ENCODE measurements at places on chromosomes 1 and 21.

DNA sequence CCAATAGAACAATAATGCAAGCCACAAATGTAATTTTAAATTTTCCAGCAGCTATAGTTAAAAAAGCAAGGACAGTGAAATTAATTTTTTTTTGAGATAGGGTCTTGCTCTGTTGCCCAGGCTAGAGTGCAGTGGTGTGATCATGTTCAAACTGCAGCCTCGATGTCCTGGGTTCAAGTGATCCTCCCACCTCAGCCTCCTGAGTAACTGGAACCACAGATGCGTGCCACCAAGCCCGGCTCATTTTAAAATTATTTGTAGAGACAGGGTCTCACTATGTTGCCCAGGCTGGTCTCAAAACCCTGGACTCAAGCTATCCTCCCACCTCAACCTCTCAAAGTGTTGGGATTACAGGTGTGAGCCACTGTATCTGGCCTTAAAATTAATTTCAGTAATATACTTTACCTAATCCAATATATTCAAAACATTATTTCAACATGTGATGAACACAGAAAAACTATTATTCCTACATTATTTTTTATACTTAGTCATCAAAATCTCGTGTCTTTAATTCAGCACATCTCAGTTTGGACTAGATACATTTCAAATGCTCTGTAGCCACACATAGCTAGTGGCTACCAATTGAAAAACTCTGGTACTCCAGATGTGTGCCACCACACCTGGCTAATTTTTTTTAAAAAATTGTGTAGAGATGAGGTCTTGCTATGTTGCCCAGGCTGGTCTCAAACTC lies 10.8 kb upstream of the ID3 start:
- peaks cover 10% of the 10 kb centered on the region for H3K27me3 ChIP-seq
- DNase-seq = no peak
- peaks cover 5% of the 10 kb centered on the region for H3K36me3 ChIP-seq
- no peak overlapping the region for H3K27ac ChIP-seq
- peaks cover 22% of the 10 kb centered on the region for H3K4me1 ChIP-seq

DNA sequence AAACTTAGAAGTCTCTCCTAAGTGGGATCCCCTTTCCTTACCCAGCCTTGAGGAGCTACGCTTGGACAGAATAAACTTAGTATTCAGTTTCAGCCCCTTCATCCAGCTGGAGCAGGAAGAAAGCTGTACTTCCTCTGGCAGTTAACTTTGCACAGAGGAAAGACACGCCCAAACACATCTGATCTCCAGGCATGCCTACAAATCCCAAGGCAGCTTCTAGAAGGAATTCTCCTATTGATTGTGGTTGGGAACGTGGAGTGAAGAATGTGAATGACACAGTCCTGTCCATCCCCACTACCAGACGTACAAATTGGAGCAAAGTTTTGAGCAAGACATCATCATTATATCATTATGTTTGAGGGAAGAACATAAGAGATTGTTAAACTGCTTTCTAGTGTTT lies 6.6 kb upstream of the AK4 start:
- no peak overlapping the region for H3K4me3 ChIP-seq
- no peak overlapping the region for H3K27ac ChIP-seq
- H3K27me3 ChIP-seq = peaks cover 10% of the 10 kb centered on the region
- H3K36me3 ChIP-seq = no peaks in the 10 kb centered on the region

- H3K27me3 ChIP-seq = peaks cover 5% of the 10 kb centered on the region
- peaks cover 13% of the 10 kb centered on the region for H3K36me3 ChIP-seq
- DNase-seq = no peak
- no peak overlapping the region for H3K4me3 ChIP-seq
- H3K27ac ChIP-seq = no peak overlapping the region
Observed at GRCh38 chr1:54564312-54565112, 16.5 kb downstream of the ACOT11 start.

DNA sequence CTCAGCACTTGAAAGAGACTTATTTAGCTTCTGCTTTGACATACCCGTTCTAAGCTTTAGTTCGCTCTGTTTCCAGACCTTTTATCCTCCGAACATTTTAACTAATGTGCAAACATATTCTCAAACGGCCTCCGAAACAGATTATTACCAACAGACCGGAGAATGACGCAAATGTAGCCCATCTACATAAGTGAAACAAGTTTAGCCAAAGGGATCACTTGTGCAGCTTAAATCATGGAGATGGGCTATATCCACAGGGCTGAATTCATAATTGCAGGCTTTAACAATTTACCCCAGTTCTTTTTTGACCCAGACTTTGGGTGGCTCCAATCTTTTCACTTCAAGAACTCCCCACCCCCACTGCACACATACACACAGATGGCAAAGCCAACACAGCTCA lies 119.7 kb downstream of the KCNH1 start:
- no peak overlapping the region for H3K4me3 ChIP-seq
- H3K27me3 ChIP-seq = peaks cover 3% of the 10 kb centered on the region
- H3K36me3 ChIP-seq = no peaks in the 10 kb centered on the region

DNA sequence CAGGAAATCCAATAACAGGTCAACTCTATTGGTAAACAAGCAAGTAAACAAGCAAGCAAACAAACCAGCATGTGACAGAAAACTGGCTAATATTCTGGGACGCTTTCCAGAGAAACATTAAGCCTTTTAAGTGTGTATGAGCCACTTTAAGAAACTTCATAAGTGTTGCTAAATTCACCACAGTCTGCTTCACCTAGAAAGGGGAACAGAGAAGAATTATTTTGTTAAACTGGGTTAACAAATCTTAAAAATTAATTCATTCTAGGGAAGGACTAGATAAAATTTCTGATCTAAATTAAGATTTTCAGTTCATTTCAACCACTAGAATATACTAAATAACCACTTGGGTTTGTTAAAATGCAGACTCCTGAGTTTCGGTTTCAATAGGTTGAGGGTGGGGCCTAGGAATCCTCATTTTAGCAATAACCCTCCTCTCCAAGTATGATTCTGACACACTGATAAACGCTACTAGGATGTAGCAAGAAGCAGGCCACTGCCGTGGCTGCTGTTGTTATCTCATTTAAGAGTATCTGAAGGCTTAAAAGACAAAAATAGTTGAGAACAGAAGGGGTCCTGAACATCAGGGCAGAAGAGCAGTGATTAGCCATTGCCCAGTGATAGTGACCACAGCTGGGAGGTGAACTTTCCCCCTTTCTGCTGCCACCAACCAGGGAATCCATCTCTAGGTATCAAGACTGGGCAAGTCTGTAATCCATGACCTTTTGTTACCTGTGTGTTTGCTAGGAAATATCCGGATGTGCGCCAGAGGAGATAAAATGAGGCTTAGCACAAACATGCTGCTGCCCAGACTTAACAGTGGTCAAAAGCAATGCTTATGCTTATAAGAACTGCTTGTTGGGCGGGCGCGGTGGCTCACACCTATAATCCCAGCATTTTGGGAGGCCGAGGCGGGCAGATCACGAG lies 11.2 kb downstream of the CREG1 start:
- no peaks in the 10 kb centered on the region for H3K27me3 ChIP-seq
- H3K36me3 ChIP-seq = no peaks in the 10 kb centered on the region
- H3K4me3 ChIP-seq = no peak overlapping the region
- H3K4me1 ChIP-seq = peaks cover 3% of the 10 kb centered on the region
- no peak for DNase-seq

DNA sequence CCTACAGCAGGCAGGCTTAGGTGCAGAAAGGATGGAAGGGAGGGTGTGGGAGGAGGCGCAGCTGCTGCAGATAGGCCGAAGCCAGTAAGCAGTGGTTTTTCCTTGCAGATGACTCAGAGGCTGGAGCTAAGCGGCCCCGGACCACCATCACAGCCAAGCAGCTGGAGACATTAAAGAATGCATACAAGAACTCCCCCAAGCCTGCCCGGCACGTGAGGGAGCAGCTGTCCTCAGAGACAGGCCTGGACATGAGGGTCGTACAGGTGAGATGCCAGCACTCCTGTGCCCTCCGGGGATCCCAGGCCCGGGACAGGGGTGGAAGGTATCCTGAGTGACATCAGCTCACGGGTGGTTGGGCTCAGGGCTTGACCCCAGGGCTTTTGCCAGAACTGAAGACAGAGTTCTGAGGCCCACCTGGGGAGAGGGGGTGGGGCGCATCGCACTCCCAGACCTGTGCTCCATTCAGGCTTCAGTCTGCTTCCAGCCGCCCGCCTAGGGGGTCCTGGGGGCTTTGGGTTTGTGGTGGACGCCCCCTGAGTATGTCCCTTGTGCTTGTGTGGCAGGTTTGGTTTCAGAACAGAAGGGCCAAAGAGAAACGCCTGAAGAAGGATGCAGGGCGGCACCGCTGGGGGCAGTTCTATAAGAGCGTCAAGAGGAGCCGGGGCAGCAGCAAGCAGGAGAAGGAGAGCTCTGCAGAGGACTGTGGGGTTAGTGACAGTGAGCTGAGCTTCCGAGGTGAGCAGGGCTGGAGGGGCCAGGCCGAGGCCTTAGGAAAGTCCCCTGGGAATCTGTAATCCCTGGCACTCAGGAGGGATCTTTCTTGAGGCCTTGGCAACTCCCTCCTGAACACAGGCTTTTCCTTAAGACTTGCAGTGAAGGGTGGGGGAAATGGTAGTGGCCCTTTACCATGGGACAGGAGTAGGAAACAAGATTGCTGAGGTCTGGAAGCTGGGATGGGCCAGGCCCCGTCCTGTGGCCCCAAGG lies 41.5 kb downstream of the LHX4 start:
- no peak overlapping the region for H3K27ac ChIP-seq
- H3K4me3 ChIP-seq = no peak overlapping the region
- H3K36me3 ChIP-seq = peaks cover 10% of the 10 kb centered on the region

DNA sequence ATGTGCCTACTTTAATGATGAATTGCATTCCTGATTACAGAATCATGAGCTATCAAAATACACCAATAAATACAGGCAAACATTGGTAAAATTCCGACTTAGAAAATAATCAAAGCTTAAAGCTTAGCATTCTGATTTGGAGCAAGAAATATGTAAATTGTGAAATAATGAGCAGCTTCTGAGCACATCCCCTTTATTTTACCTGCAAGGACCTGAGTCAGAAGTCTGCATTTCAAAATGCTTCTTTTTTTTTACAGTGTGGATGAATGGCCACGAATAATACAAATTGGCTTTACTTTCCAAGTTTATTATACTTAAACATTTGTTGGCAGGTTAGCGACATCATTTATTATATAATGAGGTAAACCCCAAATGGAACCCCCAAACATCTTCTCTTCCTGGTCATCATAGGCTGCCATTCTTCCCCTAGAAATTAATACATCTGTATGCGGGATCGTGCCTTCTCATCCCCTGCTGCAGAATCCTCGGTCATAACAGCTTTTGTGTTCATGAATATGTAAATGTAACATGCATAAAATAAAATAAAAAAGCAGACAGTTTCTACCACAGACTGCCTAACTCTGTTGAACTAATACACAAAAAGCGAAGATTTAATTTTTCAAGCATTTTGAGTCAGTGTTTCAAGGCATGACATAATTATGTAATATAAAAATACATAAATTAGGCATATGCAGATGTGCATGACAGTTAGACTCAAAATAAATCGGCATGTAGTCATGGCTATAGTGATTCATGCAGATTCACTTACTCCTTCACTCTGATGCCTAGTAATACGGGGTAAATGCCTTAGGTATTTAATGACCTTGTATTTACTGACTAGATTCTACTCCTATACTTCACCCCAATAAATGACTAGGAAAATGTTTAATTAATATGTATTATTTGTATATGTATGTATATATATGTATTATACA lies 339.7 kb downstream of the USP25 start:
- DNase-seq = no peak
- no peak overlapping the region for H3K27ac ChIP-seq
- H3K4me1 ChIP-seq = no peaks in the 10 kb centered on the region
- H3K4me3 ChIP-seq = no peak overlapping the region
- no peaks in the 10 kb centered on the region for H3K36me3 ChIP-seq

DNA sequence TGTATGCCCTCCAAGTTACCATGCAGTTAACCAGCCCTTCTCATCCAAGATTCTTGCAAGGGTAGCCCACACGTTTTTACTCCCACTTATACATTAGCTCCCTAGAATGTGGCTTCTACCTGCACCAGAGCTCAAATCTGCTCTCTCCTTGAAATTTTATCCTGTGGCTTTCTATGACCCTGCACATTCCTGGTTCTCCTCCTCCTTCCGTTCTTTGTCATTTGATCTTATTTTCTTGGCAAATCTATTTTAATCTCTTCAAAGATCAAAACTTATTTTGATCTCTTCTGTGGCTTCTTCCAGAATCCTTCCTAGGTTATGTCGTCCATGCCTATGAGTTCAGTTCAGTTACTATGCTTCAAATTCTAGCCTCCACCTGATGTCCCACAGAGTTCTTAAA lies 115.6 kb upstream of the GUCA2B start:
- H3K36me3 ChIP-seq = peaks cover 3% of the 10 kb centered on the region
- DNase-seq = no peak
- H3K27ac ChIP-seq = no peak overlapping the region
- no peak overlapping the region for H3K4me3 ChIP-seq
- peaks cover 16% of the 10 kb centered on the region for H3K4me1 ChIP-seq
- H3K27me3 ChIP-seq = peaks cover 2% of the 10 kb centered on the region

GRCh38 chr1:180270530-180271271 lies 40.6 kb downstream of the LHX4 start:
- peaks cover 10% of the 10 kb centered on the region for H3K36me3 ChIP-seq
- no peak overlapping the region for H3K4me3 ChIP-seq
- H3K4me1 ChIP-seq = peaks cover 6% of the 10 kb centered on the region

GRCh38 chr1:203316626-203317093 lies 11.3 kb downstream of the BTG2 start:
- no peak overlapping the region for H3K4me3 ChIP-seq
- H3K36me3 ChIP-seq = peaks cover 11% of the 10 kb centered on the region
- H3K27me3 ChIP-seq = peaks cover 4% of the 10 kb centered on the region
- DNase-seq = no peak
- no peak overlapping the region for H3K27ac ChIP-seq

DNA sequence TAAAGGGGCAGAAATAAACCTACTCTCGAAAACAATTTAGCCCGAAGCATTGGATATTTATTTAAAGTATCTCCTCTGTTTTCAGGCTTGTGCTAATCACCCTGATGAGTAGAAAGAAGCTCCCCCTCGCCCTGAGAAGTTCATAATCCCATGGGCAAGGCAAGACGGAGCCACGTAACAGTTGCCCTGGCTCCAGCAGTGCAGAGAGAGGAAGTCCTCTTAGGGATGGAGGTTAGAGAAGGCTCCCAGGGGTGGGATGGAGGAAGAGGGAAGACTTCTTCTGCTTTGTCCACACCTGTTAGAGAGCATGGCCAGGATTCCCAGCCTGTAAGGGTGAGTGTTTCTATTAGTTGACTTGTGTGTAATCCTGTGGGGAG lies 3.4 kb upstream of the GPR25 start:
- no peak overlapping the region for H3K27ac ChIP-seq
- H3K27me3 ChIP-seq = peaks cover 7% of the 10 kb centered on the region
- H3K4me1 ChIP-seq = no peaks in the 10 kb centered on the region
- H3K36me3 ChIP-seq = no peaks in the 10 kb centered on the region

- no peaks in the 10 kb centered on the region for H3K36me3 ChIP-seq
- H3K4me1 ChIP-seq = no peaks in the 10 kb centered on the region
- no peak overlapping the region for H3K27ac ChIP-seq
- DNase-seq = peak; percentile 64
- no peaks in the 10 kb centered on the region for H3K27me3 ChIP-seq
- H3K4me3 ChIP-seq = no peak overlapping the region
Observed at GRCh38 chr1:237799762-237800474, 90.8 kb downstream of the ZP4 start.

- peaks cover 4% of the 10 kb centered on the region for H3K4me1 ChIP-seq
- no peak overlapping the region for H3K27ac ChIP-seq
- peaks cover 29% of the 10 kb centered on the region for H3K27me3 ChIP-seq
- no peak for DNase-seq
- H3K36me3 ChIP-seq = peaks cover 11% of the 10 kb centered on the region
- no peak overlapping the region for H3K4me3 ChIP-seq
Observed at GRCh38 chr1:41379738-41380130, 18.5 kb downstream of the FOXO6 start.
